ENCODE measurements at places on chromosomes 1 and 21.

- DNase-seq, result no peak
These were observed 860 bp downstream of the SDC3 start for GRCh38 chr1:30907481-30908315.

- no peak for DNase-seq
These were observed 33.7 kb downstream of the ATP5PO start for GRCh38 chr21:33881689-33882440.

GRCh38 chr1:95127380-95127779 lies 10.2 kb downstream of the TLCD4 start:
- no peak for DNase-seq

GRCh38 chr1:147913362-147913942 lies 10.9 kb downstream of the GJA8 start:
- DNase-seq, result no peak

DNA sequence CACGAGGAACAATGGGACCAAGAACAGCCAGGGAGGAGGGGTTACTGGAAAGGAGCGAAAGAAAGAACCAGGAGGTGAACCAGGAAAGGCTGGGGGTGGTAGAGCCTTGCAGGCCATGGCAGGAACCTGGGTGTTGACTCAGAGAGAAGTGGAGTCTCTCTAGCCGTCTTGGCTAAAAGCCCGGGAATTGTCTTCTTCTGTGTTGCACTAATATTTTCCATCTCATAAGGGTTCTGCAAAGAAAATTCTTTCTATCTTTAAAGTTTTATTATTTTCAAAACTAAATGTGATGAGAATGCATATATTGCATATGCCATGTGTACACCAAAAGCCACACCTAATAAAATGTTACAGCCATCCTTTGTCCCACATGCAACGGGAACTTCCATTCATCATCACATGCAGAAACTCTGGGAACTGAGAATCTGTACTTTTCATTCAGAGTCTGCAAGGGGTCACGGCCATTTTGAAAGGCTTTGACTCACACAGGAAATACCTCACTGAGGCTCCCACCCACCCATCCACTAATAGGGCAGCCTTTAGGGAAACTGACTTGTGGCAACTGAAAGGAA lies 38.0 kb downstream of the ERG start:
- DNase-seq, result no peak

- no peak for DNase-seq
These were observed 27.8 kb downstream of the SDC3 start for GRCh38 chr1:30880678-30881318.
